ENCODE measurements at places on chromosomes 1 and 21.

- no peak for DNase-seq
These were observed 2.3 kb downstream of the FUBP1 start for GRCh38 chr1:77976433-77977076.

- DNase-seq = no peak
These were observed 39.6 kb upstream of the IRF2BP2 start for GRCh38 chr1:234649432-234650081.

DNA sequence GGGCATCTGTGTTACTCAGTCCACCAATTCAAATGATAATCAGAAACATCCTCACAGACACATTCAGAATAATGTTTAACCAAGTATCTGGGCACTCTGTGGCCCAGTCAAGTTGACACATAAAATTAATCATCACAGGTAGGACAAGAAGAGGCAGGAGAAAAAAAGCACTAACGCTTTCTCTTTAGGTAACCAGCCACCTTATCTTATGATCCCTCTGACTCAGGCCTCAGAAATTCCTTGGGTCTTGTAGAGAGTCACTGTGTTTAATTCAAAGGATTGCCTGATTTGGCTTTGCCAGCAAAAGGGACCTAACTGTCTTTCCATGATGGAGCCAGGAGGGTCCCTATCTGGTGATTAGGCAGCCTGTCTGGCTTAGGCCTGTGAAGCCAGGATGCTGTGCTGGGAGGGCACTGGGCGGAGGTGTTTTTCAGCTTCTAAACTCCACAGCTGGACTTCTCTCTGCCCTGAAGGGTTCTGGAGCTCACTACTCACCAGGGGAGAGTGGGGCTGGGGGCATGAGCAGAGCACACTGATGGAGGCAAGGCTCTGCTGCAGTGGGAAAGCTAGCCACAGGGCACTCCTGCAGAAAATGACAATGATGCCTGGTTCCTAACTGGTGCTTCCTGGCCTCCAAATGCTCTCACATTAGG, 36.4 kb upstream of the STUM start:
- no peak for DNase-seq

DNA sequence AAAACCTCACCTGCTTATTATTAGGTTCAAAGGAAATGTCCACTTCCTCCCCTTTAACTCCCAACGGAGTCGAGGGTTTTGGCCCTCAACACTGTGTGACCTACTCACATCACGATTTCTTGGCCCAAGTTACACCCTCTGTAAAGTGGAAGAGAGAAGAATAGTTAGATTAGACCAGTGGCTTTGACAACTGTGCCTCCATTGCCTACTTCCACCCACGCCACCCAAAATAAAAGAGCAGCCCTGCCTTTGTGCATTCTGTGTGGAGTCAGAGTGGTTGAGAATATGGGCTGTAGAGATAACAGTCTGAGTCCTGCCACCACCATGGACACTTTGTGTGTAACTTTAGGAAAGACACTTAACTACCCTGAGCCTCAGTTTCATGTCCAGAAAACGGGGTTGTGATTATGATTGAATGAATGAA, 4.1 kb upstream of the HDGF start:
- DNase-seq = no peak

DNA sequence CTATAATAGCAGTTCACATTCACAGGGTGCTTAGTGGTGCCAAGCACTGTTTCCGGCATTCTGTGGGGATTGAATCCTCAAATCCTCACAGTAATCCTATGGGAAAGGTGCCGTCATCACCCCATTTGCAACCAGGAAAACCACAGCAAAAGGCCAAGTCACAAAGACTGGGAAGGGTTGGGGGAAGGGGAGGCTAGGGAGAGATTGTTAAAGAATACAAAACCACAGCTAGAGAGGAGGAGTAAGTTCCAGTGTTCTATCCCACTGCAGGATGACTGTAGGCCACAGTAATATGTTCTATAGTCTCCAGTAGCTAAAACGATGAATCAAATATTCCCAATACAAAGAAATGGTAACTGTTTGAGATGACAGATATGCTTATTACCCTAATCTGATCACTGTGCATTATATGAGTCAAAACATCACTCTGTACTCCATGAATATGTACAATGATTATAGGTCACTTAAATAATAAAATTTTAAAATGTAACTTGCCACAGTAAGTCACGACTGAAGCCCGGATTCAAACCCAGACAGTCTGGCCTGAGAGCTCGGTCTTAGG, 256.8 kb downstream of the TOMM20 start:
- DNase-seq = no peak

DNA sequence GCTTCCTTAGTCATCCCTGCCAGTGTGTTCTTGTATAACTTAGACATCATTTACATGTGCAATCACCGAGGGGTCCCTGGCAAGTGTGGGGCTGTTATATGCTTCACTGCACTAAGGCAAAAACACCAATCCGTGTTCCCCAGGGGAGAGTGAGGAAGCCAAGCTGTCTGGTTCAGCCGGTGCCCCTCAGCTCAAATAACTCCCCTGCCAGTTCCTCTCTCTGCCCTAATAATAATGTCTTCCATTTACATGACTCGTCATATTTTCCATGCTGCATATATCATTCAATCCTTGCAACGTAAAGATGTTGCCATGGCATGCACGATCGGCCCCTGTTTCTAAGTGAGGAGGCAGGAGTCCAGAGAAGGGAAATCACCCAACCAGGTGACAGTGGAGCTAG, 24.4 kb upstream of the NDC1 start:
- DNase-seq = no peak

- no peak for DNase-seq
These were observed 84.8 kb upstream of the ATP1A1 start for GRCh38 chr1:116288201-116288598.

GRCh38 chr1:32311709-32312393, 20.0 kb downstream of the HDAC1 start:
- no peak for DNase-seq

DNA sequence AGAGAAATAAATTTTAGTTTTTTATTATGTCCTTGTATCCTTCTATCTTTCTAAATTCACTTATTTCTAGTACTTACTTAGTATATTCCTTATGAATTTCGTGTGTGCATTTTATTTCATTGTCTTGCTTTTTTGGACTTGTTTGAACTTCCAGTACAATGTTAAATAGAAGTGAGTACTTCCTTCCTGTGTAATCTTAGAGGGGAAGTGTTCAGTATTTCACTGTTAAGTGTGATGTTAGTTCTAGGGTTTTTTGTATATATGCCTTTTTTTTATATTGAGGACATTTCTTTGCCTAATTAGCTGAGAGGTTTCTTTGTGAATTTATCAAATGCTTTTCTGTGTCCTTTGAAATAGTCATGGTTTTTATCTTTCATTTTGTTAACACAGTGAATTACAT, 10.7 kb downstream of the LYPLAL1 start:
- no peak for DNase-seq

GRCh38 chr1:34320053-34320669, 143.5 kb downstream of the C1orf94 start:
- DNase-seq = no peak

DNA sequence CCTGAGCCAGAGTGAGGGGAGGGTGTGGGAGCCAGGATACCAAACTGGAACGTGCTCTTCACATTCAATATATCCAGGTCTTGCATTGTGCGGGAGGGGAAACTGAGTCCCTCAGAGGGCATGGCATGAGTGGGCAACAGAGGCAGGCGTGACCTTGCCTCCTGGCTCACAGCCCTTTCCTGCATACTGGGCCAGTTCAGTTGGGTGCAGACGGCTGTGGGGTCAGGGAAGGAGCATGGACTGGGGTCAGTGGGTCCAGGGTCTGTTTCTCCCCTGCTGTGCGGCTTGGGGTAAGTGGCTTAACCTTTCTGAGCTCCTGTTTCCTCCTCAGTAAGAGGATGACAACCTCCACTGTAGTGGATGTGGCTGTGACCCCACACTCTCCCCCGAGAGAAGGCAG, 16.6 kb downstream of the SERINC2 start:
- DNase-seq = no peak

- no peak for DNase-seq
These were observed 88.2 kb downstream of the MIS18A start for GRCh38 chr21:32190493-32191144.

GRCh38 chr1:224045556-224045955, 68.4 kb upstream of the FBXO28 start:
- DNase-seq = no peak

GRCh38 chr21:32994305-32994704, 31.4 kb upstream of the OLIG2 start:
- no peak for DNase-seq

DNA sequence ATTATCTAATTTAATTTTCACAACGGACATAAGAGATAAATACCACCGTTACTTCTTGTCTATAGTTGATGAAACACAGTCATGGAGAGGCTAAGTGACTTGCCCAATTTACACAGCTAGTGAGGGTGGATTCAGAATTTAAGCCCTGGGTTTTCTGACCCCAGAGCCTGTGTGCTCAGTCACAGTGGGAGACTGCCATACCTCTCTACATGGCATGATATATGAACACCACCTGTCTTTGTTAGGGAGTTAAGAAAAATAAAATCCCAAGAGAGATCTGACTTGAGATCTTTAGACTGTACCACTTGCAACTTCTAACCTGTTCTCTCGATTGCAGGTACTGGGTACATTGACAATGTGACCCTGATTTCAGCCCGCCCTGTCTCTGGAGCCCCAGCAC, 40.3 kb downstream of the LAMC2 start:
- DNase-seq = no peak

GRCh38 chr1:8527941-8528340, 210.0 kb downstream of the SLC45A1 start:
- no peak for DNase-seq

DNA sequence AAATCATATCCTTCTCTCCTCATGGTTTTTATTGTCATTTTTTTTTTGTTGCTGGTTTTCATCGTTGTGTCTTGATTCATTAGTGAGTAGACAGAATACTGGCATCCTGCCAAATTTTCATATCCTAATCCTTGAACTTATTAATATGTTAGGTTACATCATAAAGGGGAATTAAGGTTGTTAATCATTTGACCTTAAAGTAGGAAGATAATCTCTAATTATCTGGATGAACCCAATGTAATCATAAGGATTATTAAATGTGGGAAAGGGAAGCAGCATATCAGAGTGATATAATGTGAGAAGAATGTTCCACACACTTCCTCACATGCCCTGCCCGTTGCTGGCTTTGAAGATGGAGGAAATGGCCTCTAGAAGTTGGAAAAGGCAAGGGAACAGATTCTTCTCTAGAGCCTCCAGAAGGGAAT, 299.7 kb downstream of the HMCN1 start:
- no peak for DNase-seq
